OCI-LY7 (cell line): ENCODE measurements at places on chromosomes 11 and 22.
A peak's percentile ranks its signal among the peaks of the same experiment; 100 is the strongest.

DNA sequence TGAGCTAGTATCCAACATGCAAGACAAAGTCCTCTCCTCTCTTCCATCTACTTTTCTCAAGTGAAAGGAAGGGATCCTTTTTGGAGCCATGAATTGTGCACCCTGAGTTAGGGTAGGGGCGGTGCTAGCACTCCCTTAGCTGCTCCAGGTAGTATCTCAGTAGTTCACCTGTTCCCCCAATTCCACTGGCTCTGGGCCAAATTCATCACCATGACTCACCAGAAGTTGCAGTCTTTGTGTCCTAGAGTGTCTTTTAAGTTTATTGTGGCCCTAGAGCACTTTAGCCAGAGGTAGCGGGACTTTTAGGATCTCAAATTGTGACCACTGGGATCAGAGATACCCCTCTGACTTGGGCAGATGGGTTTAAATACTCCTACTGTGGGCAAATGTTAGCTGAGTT is 398.6 kb upstream of the ANO5 start:
- DNase-seq = no peak

- no peak for DNase-seq
These were observed 3.2 kb upstream of the GAB2 start for GRCh38 chr11:78420796-78421209.

- DNase-seq = no peak
These were observed 1618.5 kb upstream of the TENM4 start for GRCh38 chr11:81059356-81059755.

DNA sequence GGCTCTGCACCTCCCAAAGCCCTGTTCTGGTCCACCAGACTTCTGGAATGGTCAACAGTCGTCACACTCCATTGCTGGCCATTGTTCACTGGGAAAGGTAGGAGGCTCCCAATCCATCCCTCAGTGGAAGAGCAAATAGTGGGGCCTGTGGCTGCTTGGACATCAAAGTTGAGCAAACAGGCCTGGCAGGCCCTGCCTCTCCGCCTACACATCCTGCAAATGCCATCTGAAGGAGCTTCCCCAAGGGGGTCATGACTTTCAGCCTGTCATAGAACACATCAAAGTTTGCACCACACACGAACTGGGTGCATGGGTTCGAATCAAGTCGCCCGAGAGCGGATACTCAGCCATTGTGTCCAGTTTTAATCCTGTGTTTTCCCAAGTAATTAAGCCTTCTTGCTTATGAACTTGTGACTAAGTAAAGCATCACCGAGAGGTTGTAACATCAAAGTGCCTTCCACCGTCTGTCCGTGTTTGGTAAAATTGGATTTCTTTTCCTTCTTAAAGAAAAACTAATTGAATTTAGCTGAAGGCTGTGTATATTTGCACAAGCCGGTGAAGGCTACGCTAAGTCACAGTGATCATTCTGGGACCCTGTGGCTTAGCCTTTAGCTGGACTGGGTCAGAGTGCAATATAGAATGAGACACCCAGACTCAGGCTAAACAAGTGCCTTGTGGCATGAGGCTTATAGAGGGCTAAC is 36.1 kb downstream of the CLPB start:
- DNase-seq = no peak

DNA sequence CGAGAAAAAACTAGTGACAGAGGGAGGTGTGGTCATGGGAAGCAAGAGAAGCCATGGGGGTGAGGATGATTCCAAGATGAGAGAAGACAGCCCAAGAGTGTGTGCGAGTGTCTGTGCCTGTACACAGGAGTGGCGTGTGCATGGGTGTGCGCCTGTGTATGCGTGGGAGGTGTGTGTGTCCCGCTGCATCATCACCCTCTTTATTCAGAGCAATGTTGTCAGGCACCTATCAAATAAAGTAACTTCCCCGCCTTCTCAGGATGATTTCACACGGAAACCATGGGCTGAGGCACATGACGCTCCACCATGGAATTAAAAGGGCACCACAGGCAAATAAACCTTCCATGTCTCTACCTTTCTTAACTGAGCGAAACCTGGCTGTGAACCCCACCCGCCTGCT is 24.6 kb downstream of the MS4A10 start:
- no peak for DNase-seq

DNA sequence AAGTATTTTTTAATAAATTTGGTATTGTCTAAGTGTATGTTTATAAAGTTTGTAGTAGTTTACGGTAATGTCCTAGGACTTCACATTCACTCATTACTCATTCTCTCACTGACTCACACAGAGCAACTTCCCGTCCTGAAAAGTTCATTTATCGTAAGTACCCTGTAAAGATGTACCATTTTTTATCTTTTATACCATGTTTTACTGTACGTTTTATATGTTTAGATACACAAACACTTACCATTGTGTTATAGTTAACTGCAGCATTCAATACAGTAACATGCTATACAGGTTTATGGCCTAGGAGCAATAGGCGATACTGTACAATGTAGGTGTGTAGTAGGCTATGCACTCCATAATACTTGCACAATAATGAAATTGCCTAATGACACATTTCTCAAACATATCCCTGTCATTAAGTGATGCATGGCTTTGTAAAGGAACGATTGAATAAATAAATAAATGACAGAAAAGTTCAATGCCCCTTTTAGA is 12.5 kb upstream of the CARD18 start:
- no peak for DNase-seq

GRCh38 chr11:76856571-76856970 is 4.1 kb upstream of the ACER3 start:
- no peak for DNase-seq

- no peak for DNase-seq
These were observed 78.0 kb downstream of the RCN1 start for GRCh38 chr11:32168924-32169323.

DNA sequence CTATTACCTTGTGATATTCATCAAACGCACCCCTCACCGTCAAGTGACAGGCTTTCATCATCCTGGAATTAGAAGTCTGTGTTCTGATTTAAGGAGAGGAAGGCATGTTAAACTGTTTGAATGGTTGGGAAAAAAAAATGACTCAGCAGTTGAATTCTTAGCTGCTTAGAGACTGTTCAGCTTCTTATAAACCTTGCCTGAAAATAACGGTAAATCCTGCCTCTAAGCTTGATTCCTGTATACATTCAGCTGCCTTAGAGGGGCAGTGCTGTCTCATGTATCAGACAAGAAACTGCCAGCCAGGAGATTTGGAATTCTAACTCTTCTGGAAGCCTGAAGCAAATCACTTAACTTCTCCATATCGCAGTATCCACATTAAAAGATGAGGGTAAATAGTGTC is 437.4 kb downstream of the JRKL start:
- DNase-seq = no peak

GRCh38 chr11:70578831-70579230 is 180.5 kb downstream of the CTTN start:
- DNase-seq = no peak

DNA sequence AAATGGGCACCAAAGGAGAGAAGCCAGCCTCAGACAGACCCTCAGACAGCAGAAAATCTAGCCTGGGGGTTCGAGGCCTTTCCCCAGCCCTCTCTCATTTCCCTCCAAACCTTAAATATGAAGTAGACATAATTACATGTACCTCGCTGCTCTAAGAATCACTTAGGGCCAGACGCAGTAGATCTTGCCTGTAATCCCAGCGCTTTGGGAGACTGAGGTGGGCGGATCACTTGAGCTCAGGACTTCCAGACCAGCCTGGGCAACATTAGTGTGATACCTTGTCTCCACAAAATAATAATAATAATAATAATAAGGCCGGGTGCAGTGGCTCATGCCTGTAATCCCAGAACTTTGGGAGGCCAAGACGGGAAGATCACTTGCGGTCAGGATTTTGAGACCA is 52.1 kb upstream of the WNT7B start:
- DNase-seq = no peak

GRCh38 chr22:44445731-44446130 is 52.3 kb downstream of the RTL6 start:
- no peak for DNase-seq

DNA sequence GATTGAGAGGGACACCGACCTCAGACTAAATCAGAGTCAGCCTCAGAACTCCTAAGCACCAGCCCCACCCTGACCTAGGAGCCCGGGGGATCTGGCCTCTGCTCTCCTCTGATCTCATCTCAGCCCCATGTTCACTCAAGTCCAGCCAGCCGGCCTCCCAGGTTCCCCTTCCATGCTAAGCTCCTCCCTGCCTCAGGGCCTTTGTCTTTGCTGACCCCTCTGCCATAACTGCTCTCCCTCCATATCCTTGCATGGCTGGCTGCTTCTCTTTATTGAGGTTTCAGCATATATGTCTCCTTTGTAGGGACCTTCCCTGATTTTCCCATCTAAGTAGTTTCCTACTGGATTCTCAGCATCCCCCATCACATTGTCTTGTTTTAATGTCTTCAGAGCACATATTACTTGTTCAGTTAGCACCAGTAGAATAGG is 780 bp upstream of the SLC15A3 start:
- DNase-seq = no peak

- no peak for DNase-seq
These were observed 8.2 kb downstream of the PDGFB start for GRCh38 chr22:39236321-39237317.

DNA sequence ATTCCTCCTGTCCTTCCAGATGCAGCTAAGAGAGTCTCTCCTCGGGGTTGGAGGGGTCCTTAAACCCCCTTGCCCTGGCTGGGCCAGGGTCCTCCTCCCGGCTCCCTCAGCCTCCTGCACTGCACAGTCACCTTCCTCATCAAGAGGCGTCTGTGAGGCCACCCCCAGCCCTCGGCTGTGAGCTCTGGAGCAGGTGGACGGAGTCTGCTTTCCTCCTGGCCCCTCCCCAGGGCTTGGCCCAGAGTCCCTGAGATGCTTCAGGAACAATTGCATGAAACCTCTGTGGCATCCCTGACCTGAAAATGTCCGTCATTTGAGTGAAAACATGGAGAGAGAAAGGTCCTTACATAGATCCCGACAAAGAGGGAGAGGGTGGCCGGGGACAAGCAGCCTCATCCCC is 6.7 kb upstream of the FGF3 start:
- DNase-seq = no peak

DNA sequence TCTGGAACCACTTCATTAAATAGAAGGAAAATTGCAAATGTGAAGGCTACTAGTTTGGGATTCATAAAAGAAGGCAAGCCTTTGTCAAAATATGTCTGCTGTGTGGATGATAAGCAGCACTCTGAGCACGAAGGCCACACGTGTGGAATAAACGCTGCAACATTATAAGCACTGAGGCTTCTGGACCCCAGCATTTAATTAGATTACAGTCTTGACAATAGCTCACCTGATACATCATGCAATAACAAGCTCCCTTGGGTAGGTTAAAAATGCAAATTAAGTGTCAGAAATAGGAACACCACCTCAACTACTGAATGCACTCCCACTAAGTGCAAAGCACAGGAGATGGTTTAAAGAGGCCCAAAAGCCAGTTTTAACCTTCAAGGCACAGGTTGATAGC is 179.3 kb downstream of the LARGE1 start:
- DNase-seq = no peak

DNA sequence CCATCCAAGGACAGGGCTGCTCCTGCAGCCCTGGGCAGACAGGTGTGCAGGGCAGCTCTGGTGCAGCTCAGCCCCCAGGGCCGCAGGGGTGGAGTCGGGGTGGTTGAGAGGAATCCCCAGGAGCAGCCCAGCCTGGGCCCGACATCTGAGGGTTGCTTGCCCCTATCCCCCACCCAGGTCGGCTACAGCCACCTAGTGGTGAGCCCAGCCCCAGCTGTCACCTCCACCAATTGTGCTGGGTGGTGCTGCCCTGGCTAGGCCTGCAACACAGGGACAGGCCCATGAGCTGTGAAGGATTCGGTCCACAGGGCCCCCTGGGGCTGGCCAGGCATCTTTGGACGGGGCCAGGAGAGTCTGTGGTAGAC is 29.6 kb downstream of the RTN4R start:
- DNase-seq = peak; percentile 63

DNA sequence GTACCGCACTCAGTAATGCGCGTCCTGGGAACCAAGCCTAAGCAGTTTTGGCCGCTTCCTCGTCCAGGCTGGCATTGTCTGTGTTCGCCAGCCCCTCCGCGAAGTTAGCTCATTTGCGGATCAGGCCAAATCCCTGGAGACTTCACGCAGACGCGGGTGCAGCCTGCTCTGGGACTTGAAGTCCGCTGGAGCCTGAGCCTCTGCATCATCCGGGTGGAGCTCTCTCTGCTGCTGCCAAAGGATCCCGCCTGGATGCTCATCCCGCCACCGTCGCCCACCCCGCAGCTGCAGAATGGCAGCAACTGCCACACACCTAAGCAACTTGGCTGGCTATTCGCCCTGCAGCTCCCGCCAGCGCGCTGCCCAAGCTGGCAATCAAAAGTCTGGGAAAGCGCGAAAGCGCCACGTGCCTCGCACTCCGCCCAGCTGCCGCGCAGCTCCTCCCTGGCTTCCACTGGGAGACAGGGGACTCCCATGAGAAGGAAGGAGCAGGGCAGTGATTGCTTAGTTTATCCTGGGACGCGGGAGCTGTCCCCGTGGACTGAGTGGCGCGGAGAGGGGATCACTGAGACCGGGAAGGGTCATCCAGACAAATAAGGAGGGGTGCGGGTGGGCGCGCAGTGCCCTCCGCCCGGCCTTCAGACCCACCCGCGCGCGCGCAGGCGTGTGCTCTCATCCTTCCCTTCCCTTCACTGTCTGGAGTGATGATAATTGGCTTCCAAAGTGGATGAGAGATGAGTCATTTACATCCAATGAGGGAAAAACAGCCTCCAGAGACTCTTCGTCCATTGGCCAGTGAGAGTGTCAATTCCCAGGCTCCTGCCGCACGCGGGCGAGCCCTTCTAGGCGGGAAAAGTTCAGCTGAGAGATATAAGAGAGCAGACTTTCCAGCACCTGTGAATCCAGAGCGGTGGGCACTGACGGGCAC is 23.2 kb upstream of the GLYATL1B start:
- no peak for DNase-seq

GRCh38 chr22:24521791-24522245 is 26.7 kb downstream of the UPB1 start:
- peak; percentile 82 for DNase-seq

- DNase-seq = no peak
These were observed 2.1 kb downstream of the CD44 start for GRCh38 chr11:35141071-35141470.

GRCh38 chr11:111066846-111067245 is 178.7 kb upstream of the POU2AF2 start:
- DNase-seq = no peak

DNA sequence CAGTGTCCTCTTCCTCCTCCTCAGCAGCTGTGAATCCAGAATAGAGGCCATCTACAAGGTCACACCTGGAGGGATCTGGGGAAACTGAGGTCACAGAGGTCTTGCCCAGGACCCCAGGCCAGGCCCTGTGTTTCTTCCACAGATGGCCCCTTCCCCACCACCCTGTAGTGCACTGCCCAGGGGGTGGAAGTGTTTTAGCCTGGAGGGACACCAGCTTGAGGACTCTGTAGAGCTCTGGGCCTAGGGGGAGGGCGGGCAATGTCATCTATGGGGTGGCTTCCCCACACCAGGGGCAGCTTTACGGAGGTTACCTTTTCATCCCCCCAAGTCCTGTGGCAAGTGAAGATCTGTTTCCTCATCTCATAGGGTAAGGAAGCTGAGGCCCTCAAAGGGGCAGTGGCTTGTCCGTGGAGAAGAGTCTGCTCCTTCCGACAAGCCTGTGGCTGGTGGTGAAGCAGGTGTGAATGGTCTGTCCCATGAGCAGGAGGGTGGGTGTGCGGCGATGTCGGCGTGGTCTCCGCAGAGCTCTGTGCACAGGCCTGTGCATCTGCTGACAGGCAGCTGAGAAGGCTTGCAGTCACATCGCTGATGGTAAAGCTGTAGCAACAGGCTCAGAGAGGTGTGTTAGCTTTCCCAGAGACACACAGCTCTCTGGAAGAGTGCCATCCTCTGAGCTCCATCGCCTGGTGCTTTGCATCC is 74.1 kb upstream of the WNT7B start:
- DNase-seq = no peak

GRCh38 chr22:49360746-49361145 is 466.9 kb downstream of the BRD1 start:
- DNase-seq = peak; percentile 94
